Mesothelial cell of epicardium (in vitro differentiated cells): ENCODE measurements at places on chromosomes 11 and 22. TPM values are rescaled to one million over a fixed set of nuclear protein-coding genes. Genes with fewer than 3 reads are reported as not detected.

DNA sequence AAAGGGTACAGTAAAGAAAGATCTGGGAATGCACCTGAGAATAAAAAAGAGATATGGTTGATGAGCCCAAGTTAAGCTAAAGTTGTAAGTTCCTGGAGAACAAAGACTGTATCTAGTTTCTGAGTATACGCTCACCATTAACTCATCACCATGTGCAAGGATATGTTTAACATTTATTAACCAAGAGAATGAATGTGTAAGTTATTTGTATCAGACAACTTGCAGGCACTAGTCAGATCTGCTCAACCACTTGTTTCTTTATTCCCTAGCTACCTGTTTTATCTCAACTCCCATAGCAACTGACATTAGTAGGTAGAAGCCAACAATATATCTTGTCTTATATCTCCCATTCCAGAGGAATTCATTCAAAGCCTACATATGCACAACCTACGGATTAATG lies 74.9 kb upstream of the KCNA4 start:
- no peaks in the 10 kb centered on the region for H3K36me3 ChIP-seq
- no peak overlapping the region for H3K27ac ChIP-seq
- peaks cover 16% of the 10 kb centered on the region for H3K27me3 ChIP-seq
- DNase-seq: no peak
- H3K4me3 ChIP-seq: no peak overlapping the region

DNA sequence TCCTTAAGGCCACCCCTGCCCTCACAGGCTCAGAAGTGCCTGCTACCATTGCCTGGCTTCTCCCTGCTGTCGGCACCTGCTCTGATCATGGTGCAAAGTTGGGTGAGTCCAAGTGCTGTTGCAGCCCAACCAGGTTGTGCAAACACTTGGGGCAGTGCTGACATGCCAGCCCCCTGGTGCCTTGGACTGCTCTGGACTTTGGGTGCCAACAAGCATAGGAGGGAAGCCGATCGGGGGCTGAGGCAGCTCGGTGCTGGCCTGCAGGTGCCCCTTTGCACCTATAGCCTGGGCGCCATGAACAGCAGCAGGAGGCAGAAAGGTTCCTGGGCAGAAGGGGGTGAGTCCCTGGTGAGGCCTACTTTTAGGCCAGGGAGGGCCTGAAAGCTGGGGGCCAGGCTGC lies 113.0 kb downstream of the ARHGAP20 start:
- H3K36me3 ChIP-seq: peaks cover 20% of the 10 kb centered on the region
- no peaks in the 10 kb centered on the region for H3K4me1 ChIP-seq
- no peaks in the 10 kb centered on the region for H3K27me3 ChIP-seq
- no peak overlapping the region for H3K27ac ChIP-seq

DNA sequence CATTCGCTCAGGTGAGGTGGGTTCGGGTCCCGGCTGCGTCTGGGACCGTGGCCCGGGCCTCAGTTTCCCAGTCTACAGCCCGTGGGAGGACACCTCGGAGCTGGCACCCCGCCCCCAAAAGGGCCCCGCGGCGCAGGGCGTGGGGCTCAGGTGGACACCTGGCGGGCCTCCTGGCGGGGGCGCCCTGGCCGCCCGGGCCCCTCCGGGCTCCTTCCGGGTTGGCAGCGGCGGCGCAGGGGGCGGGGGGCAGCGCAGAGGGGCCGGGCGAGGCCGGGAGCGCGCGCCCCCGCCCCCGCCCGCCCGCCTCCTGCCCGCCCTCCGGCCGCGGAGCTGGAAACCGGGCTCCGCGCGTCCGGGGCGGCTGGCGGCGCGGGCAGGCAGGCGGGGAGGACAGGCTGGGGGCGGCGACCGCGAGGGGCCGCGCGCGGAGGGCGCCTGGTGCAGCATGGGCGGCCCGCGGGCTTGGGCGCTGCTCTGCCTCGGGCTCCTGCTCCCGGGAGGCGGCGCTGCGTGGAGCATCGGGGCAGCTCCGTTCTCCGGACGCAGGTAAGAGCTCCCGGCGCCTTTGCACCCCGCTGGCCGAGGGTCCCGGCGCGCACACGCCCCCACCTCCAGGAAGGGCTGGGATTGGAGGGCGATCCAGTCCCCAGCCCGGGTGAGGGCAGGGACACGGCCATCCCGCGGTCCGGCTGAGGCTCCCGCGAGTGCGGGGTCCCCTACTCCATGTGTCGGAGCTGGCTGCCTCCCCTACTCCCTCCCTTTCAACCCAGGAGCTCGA lies at the start of gene EMID1:
Gene EMID1, plus strand, starts transcription at position 303 of the 778 bp plus-strand sequence. Its CDS starts 143 bp downstream, at position 446.
- peak within 1 kb of the TSS; percentile 17 for H3K27ac ChIP-seq
- H3K4me3 ChIP-seq: peak within 1 kb of the TSS; percentile 86
- DNase-seq: peak; percentile 65
- peaks cover 23% of the 10 kb centered on the region for H3K4me1 ChIP-seq
- no peaks in the 10 kb centered on the region for H3K27me3 ChIP-seq

GRCh38 chr22:21051831-21052400 lies 6.2 kb downstream of the LRRC74B start:
- H3K27ac ChIP-seq: no peak overlapping the region
- H3K27me3 ChIP-seq: peaks cover 3% of the 10 kb centered on the region
- no peak overlapping the region for H3K4me3 ChIP-seq
- no peaks in the 10 kb centered on the region for H3K36me3 ChIP-seq
- DNase-seq: no peak

DNA sequence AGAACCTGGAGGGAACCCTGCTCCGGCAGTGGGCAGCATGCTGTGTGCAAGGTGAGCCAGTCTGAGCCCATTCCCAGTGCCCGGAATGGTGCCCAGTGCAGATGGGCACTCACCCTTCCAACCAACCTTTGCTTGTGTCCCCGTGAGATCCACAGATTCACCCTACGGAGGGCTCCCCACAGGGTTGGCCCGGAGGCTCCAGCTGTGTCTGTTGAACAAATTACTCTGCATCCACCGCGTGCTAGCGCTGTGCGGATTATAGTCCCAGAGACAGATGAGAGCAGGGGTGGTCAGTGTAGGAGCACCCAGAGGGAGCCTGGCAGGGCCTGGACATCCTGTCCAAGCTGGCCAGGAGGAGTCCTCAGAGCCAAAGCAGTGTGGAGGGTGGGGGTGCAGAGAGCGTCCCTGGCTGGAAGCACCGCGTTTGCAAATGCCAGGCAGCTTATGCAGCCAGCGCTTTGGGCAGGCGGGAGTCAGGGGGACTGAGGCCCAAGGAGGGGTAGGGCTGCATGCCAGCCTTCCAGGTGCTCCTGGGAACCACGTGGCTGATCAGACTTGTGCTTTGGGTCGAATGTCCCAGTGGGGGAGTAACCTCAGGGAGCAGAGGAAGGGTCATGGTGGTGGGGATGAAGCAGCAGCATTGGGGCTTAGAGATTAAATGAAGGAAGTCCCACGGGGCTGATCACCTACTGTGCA lies 80.5 kb downstream of the KCNQ1 start:
- H3K27me3 ChIP-seq: peaks cover 42% of the 10 kb centered on the region
- DNase-seq: peak; percentile 10
- no peak overlapping the region for H3K4me3 ChIP-seq
- H3K36me3 ChIP-seq: no peaks in the 10 kb centered on the region
- peaks cover 3% of the 10 kb centered on the region for H3K4me1 ChIP-seq

GRCh38 chr22:24997023-24997422 lies 44.5 kb downstream of the KIAA1671 start:
- peaks cover 18% of the 10 kb centered on the region for H3K4me1 ChIP-seq
- no peaks in the 10 kb centered on the region for H3K36me3 ChIP-seq
- no peak overlapping the region for H3K27ac ChIP-seq
- DNase-seq: no peak
- no peaks in the 10 kb centered on the region for H3K27me3 ChIP-seq
- no peak overlapping the region for H3K4me3 ChIP-seq

DNA sequence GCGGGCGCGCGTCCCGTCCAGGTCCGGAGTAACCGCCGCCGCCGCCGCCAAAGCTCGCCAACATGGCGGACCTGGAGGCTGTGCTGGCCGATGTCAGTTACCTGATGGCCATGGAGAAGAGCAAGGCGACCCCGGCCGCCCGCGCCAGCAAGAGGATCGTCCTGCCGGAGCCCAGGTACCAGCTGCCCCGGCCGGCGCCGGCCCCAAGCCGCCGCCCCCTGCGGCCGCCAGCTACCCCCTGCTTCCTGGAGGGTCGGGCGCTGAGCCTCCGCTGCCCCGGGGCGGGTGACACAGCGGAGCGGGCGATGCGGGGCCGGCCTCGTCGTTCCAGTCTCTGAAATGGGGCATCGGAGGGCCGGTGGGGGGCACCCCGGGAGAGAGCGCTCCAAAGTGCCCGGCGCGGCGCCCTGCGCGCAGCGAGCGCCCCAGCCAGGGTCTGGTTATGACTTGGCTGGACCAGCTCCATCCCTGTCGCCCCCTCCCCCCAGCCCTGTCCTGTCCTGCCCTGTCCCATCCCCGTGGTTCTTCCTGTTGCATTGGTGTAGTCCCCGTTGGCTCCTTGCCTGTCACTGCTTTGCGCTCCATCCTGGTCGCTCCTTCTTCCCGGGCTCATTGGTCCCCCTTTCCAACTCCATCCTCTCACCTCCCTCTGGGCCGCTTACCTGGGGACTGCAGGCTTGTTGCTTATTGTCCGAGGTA lies 653 bp downstream of the GRK3 start:
- H3K27me3 ChIP-seq: peaks cover 3% of the 10 kb centered on the region
- peak overlapping the region; percentile 21 for H3K27ac ChIP-seq
- H3K36me3 ChIP-seq: no peaks in the 10 kb centered on the region
- peak overlapping the region; percentile 84 for H3K4me3 ChIP-seq

DNA sequence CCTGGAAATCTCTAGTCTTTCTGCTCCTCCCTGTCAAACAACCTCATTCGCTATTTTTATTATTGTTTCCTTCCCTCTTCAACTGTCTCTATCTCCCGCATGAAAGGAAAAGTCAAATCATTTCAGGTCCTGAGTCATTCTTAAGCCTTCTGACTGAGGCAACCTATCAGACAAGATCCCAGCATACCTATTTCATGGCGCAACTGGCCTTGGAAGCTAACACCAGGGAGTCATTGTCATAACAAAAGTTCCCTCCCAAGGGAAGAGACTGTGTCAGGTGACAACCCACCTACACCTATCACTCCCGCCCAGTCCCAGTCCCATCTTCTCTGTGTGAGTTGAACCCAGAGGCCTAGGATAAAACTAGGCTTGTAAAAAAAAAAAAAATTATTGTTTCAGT lies 10.2 kb upstream of the ARHGAP42 start:
- no peak overlapping the region for H3K4me3 ChIP-seq
- no peaks in the 10 kb centered on the region for H3K27me3 ChIP-seq
- no peak overlapping the region for H3K27ac ChIP-seq
- peaks cover 25% of the 10 kb centered on the region for H3K4me1 ChIP-seq
- DNase-seq: no peak
- no peaks in the 10 kb centered on the region for H3K36me3 ChIP-seq

DNA sequence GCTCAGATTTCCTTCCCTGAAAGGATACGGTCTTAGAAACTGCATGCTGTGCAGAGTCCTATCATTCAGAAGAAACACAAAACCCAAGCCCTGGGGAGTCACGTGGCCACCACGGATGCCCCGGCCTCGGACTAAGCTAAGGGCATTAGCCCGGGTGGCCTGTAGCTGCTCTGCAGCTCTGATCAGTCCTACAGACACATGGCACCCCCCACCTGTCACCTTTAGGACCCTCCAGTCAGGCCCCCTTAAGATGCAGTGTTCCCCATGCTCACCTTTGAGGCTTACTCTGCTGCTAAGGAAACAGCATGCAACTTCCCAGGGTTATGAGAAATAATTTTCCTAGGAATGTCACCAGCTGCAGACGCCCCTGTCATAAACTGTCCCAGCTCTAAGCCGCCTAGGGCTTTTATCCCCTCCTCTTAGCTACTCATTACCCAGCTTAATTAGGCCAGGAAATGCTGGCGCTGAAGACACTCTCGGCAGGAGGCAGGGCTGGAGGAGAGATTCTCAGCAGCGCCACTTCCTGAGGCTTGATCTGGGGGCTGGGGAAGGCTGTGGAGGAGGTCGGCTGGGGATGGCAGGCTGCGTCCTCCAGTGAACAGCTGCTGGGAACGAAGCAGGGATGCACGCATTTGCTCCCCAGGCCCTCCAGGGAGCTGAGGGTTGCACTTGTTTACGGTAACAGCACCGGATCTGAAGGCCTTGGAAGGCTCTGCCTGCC lies 47.2 kb upstream of the ADA2 start:
- no peak overlapping the region for H3K4me3 ChIP-seq
- H3K27ac ChIP-seq: peak overlapping the region; percentile 50
- H3K4me1 ChIP-seq: peaks cover 36% of the 10 kb centered on the region
- no peaks in the 10 kb centered on the region for H3K36me3 ChIP-seq

- no peak overlapping the region for H3K4me3 ChIP-seq
- H3K4me1 ChIP-seq: no peaks in the 10 kb centered on the region
- H3K27ac ChIP-seq: no peak overlapping the region
- H3K36me3 ChIP-seq: no peaks in the 10 kb centered on the region
- peaks cover 41% of the 10 kb centered on the region for H3K27me3 ChIP-seq
Measured at GRCh38 chr11:19359221-19360000, 118.7 kb upstream of the E2F8 start.

- DNase-seq: no peak
- no peaks in the 10 kb centered on the region for H3K36me3 ChIP-seq
- H3K4me1 ChIP-seq: peaks cover 21% of the 10 kb centered on the region
- no peaks in the 10 kb centered on the region for H3K27me3 ChIP-seq
- no peak overlapping the region for H3K4me3 ChIP-seq
Measured at GRCh38 chr11:121892863-121893262, 223.2 kb downstream of the BLID start.

GRCh38 chr22:45881524-45881875 lies 95.5 kb downstream of the WNT7B start:
- no peak overlapping the region for H3K27ac ChIP-seq
- no peak overlapping the region for H3K4me3 ChIP-seq
- peaks cover 14% of the 10 kb centered on the region for H3K4me1 ChIP-seq
- H3K36me3 ChIP-seq: no peaks in the 10 kb centered on the region
- H3K27me3 ChIP-seq: peaks cover 15% of the 10 kb centered on the region
- no peak for DNase-seq

DNA sequence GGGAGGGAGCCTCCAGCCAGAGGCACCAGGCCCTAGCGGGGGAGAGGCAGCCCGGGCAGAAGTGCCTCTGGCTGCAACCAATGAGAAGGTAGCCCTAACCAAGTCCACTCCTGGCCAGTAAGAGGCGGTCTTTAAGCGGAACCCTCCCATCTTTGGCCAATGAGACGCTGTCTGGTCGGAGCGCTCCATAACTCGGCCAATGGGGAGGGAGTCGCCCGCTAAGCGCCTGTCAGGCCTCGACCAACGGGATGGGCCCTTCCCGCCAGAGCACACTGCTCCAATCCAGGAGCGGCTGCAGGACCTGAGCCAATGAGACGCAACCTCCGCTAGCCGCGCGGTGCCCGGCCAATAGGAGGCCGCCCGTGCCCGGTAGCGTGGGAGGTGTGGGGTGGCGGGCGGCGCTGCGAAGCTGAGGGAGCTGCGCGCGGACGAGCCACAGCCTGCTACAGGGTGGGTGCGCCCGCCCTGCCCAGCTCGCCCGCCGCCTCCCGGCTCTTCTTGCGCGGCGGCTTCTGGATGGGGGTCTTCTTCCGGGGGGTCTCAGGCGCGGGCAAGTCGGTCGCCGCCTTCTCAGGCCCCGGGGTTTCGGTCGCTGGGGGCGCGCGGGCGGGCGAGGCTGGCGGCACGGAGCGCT lies 12.6 kb downstream of the SCARF2 start:
- peaks cover 1% of the 10 kb centered on the region for H3K27me3 ChIP-seq
- H3K4me1 ChIP-seq: peaks cover 4% of the 10 kb centered on the region
- H3K27ac ChIP-seq: no peak overlapping the region

- no peak for DNase-seq
- H3K4me1 ChIP-seq: peaks cover 29% of the 10 kb centered on the region
- H3K27ac ChIP-seq: no peak overlapping the region
- H3K36me3 ChIP-seq: no peaks in the 10 kb centered on the region
- no peak overlapping the region for H3K4me3 ChIP-seq
Measured at GRCh38 chr11:35553021-35553420, 27.6 kb upstream of the PAMR1 start.

GAL3ST1 gene
- 0.36 to 0.81 TPM (median 0.40 TPM) in 3 replicates for total RNA-seq

PLA2G3 gene
- 0.11 to 0.29 TPM (median 0.20 TPM) in 3 replicates for total RNA-seq

TBC1D10A gene
- total RNA-seq: 12.8 to 15.1 TPM (median 13.7 TPM) in 3 replicates

CLDN5 gene
- total RNA-seq: not detected in 3 replicates

VPREB1 gene
- total RNA-seq: not detected in 3 replicates

HEPACAM gene
- total RNA-seq: 0.07 TPM in 2 of 3 replicates, not detected in the other
